ENCODE measurements at places on chromosomes 2 and 18. TPM values are rescaled to one million over a fixed set of nuclear protein-coding genes. Genes with fewer than 3 reads are reported as not detected.
A peak's percentile ranks its signal among the peaks of the same experiment; 100 is the strongest.

DNA sequence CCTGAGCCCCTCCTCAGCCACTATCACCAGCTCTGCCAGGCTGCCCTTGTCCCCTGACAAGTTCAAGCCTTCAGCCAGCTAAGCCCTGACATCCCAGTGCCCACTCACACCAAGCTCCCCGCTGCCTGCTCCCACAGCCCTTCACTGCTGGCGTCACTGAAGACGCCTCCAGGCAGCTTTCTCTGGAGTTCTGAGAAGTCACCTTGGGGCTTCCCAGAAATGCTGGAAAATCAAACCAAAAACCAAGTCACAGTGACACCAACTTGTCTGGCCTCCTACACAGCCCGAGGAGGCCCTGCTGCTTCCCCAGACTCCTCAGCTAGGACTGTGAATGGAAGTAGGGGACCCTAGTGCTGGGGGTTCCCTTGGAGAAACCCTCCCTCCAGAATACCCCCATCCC, 2.2 kb upstream of the TNS1 start:
- no peak for DNase-seq

DNA sequence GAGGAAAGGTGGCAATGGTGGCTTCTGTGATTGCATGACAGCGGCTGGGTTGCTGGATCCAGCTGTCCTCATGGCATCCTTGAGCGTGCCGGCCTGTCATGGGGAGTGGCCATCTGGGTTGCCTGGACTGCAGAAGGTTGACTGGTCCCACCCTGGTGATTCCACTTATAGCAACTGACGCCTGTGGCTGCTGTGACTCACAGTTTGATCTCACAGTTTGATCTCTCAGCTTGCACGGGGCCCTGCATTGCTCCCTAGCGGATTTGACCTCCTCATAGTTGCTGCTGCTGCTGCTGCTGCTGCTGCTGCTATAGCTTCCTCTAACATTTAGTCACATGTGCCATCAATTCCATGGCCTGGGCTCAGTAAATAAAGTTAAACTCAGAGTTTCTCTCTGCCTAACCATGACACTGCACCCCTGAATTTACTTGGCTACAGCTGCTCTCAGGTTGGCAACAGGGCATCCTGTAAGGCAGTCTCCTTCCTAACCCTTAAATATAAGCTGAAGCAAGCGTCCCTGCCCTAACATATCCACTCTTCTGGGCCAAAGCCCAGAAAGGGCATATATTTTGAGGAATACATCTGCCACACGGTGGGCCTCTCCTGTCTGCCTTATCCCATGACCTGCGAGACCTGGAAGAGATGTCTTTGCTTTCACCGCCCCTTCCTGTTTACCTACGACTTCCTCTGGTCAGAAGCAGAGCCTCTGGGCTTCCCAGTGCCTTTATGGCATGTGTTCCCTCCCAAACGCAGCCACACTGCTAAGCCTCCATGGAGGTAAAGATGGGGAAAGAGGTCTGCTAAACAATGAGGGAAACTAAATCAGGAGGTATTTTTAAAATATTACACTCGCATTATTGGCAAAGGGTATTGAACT, 37.8 kb upstream of the CCDC150 start:
- peak; percentile 44 for DNase-seq

DNA sequence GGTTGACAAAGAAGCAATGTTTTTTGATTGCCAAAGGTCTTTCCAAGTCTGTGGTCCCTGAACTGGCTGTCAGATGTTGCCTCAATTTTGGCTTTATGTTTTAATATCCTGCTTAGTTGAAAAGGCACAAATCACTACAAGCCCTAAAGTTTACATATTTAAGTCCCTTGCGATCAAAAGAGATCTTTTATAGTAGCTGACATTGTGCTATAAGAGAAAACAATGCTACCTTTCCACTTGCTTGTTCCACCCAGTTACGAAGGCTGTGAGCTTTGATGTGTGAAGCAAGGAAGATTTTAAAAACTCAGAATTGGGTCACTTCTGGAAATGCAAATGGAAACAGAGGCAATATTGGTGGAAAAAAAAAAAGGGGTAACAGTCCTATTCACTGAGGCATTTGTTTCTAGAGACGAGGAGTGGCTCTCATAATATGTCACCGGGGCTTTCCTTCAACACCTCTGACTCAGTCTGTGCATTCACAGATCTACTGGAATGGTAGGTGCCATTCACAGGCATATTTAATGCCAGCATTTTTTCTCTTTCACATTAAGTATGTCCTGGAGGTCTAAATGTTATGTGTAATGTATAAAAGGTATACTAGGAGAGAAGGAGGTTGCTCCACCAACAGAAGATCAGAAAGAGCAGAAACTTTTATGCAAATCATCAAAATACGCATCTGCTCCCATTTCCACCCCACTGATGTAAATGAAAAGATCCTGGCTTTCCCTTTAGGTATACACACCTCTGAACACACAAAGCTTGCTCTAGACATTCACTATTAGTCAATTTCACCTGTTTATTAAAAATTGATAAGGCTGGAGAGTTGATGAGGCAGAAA, 91.8 kb downstream of the TGIF1 start:
- DNase-seq: no peak

DNA sequence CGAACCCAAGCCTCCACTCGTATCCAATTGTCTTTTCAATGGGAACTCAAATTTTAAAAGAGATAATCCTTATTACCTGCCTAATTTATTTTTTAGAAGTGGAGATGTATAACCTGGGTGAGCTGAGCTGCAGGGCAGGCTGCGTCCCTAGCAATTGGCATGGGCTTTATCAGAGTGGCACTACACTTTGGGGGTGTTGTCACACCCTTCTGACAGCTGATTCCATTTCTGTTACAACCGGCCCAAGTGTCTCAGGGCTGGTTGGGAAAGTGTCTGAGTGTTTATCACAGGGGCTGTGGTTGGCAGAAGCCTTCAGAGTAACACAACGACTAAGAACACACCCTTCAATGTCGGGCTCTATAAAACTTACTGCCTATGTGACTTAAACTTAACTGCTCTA, 295.0 kb downstream of the SMAD2 start:
- no peak for DNase-seq

DNA sequence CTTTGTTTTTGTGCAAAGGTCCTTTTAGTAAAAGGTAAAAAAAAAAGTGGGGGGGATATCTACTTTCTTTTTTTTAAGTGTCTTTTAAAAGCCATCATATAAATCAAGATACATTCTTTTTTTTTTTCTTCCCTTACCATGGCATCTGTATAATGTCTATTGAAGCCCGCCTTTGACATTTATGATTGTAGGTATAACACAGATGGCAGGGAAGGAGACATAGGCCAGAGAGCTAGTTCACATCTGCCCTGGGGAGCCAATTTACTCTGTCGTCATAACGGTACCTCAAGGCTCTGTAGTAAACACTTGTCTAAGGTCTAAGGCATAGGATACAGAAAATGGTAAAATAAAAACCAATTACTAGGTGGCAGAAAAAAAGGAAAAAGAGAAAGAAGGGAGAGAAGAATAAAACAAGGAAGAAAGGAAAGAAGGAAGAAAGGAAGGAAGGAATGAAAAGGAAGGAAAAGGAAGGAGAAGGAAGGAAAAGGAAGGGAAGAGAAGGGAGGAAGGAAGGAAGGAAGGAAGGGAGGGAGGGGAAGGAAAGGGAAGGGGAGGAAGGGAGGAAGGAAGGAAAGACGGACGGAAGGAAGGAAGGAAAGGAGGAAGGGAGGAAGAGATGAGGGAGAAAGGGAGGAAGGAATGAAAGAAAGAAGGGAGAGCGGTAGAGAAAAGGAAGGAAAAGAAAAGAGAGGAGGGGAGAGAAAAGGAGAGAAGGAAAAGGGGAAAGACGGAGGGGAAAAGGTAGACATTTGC, 343.5 kb downstream of the RBM43 start:
- DNase-seq: no peak

GRCh38 chr2:88603146-88603545, 24.1 kb downstream of the EIF2AK3 start:
- no peak for DNase-seq

DNA sequence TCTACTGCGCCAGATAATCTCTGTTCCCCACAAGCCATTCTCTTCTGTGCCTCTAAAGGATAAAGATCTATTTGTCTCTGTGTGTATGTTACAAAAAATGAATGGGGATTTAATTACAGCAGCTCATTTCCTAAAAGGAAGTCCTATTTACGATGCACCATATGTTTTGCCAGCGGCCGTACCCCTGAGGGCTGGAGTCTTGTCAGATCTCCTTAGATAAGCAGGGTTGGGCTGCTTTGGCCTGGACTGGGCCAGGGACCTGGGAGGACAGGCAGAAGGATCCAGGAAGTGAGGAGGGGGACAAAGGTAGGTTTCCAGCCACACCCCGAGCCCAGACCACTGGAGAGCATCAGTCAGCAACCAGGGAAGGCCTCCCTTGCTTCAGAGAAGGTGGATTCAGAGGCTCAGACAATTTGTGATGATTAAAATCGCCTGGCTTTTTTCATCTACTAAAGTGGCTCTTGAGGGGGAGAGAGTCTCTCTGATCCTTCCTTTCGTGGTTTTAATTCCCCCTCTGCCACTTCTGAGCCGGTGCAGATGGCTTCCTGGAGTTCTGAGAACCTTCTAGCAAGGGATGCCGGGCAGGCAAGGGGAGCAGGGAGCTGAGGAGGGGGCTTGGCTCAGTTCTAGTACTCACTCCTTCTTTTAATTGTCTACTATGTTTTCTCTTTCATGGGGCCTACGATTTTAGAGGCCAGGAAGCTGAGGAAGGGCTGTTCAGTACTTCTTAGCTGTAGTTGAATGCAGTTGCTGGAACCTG, 42.1 kb downstream of the MYCN start:
- DNase-seq: no peak

DNA sequence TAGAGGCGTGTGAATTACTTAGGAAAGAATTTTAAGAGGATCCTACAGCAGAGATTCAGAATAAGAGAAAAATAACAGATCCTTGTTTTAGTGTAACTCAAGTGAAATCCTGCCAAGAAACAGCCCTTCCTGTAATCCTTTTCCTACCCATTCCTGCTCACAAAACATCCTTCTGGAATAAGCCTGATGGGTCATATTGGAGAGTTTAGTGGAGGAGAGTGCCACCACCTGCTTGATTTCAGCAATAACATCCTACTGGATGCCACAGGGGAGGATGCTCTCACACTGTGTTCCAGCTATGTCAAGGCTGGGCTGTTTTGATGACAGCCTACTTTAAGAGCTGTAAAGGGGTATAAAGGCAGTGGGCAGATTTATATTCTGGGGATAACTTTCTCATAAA, 54.8 kb upstream of the CCDC178 start:
- peak; percentile 64 for DNase-seq

GRCh38 chr2:84919885-84920580, 14.6 kb downstream of the TMSB10 start:
- peak; percentile 82 for DNase-seq

GRCh38 chr2:179460181-179460929, 195.7 kb upstream of the SESTD1 start:
- DNase-seq: peak; percentile 67

DNA sequence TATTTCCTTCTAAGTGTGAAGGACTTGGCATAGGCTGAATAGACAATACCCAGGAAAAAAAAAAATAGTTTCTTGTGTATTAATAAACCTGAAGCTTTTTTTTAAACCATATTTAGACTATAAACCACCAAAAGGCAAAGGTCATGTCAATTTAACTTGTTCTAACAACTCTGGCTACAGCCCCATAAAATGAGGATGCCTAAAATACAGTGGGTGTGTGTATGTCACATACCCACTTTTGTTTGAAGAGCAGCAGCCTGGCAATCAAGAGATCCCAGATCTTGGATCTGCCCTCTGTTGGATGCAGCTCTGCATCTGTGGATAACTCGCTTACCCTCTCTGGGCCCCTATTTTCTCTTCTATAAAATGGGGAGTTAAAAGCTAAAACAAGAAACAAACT, 65.4 kb downstream of the SATB2 start:
- DNase-seq: no peak

GRCh38 chr2:181742922-181743722, 62.8 kb upstream of the NEUROD1 start:
- peak; percentile 62 for DNase-seq

DNA sequence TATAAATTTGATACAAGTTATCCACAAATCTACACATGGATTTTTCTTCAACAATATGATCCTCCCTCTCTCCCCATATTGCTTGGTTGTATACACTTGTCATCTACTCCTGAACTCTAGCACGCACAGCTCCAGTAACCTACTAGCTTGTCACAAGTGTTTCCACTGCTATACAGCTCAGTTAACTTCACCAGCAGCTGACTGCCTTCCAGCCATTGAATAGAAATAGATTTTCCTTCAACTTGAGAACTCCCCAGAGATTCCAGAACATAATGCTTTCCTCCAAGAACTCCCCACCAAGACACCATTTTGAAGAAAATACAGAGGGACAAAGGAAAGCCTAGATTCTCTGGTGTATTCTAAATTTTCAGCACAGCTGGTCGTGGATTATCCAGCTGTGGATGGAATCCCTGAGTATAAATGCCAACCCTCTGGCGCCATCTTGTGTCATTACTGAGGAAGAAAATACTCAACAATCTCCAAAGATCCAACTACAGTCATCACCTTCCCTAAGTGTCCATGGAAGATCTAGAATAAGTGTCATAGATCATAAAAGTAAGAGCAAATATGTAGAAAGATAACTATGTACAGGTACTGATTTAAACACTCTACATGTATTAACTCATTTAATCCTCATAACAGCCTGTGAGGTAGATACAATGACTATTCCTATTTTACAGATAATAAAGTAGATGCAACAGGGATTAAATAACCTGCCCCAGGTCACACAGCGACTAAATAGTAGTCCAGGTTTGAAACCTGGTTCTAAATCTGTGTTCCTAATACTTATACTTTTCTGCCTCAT, 156.7 kb downstream of the ARHGAP28 start:
- peak; percentile 86 for DNase-seq

DNA sequence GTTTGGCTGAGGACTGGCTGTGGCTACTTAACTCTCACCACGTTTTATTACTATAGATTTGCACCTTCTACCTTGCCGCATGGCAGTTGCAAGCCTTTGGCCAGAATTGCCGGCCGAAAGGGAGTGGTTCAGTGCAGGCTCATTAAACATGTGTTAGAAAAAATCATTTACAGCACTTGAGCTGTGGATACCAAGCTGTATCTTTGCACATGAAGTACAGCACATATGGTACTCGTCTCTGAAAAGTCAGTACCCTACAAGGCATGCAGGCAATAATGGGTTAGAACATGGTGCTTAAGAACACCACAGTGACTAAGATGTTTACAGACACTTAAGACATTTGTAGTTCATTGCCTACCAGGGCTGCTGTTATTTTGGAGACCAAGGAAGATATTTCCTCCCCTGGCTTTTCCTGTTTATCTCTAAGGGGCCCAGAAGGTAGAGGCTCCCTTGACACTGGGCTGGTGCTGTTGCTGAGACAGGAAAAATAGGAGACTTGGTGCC, 103.1 kb downstream of the ZNF532 start:
- DNase-seq: peak; percentile 36

- DNase-seq: no peak
Measured at GRCh38 chr2:128494307-128494639, 175.6 kb upstream of the HS6ST1 start.

GRCh38 chr2:242054881-242055801, 185.6 kb downstream of the RTP5 start:
- DNase-seq: no peak

TTC27 gene
- 20.6 TPM for total RNA-seq

ACKR3 gene
- 47.1 TPM for total RNA-seq

ADAM23 gene
- total RNA-seq: 2.0 TPM

STPG4 gene
- total RNA-seq: 0.72 TPM

OSBPL1A gene
- 35.6 TPM for total RNA-seq

DSG4 gene
- total RNA-seq: 0.12 TPM

HAAO gene
- 18.1 TPM for total RNA-seq

SLC35F5 gene
- 132 TPM for total RNA-seq

MAP3K19 gene
- 1.1 TPM for total RNA-seq

ANKRD30BL gene
- total RNA-seq: not detected

DLGAP1 gene
- 3.1 TPM for total RNA-seq

RAB6C gene
- total RNA-seq: 0.04 TPM
